HAP-1 (cell line): ENCODE measurements at places on chromosomes 4 and X.
A peak's percentile ranks its signal among the peaks of the same experiment; 100 is the strongest.

- no peak for DNase-seq
These were observed 4.3 kb downstream of the CPLX1 start for GRCh38 chr4:821631-822030.

- DNase-seq, result no peak
These were observed 33.9 kb downstream of the CPLX1 start for GRCh38 chr4:791898-792625.

DNA sequence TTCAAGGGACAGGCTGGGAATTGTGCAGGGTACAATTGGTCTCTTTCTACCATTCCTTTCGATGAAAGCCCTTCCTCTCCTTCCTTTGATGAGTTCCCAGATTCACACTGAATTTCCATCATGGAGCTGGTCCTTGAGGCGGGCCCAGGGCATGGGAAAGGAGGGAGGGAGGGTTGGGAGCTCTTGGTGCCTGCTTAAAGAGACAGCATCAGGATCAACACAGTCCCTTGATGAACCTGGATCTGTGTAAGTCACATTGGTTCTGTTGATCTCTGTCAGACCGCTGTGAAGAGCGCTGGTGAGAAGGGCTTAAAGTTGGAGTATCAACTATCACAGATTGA lies 4.4 kb downstream of the PLP1 start:
- no peak for DNase-seq

GRCh38 chr4:10198365-10198764 lies 81.8 kb upstream of the WDR1 start:
- no peak for DNase-seq

- DNase-seq, result no peak
These were observed 65.8 kb downstream of the ARHGEF6 start for GRCh38 chrX:136714626-136715599.

GRCh38 chrX:17409566-17410290 lies 34.7 kb downstream of the NHS start:
- no peak for DNase-seq

- no peak for DNase-seq
These were observed 47.2 kb upstream of the HS3ST1 start for GRCh38 chr4:11475871-11476270.

GRCh38 chrX:22118161-22118830 lies 86.2 kb downstream of the PHEX start:
- no peak for DNase-seq

DNA sequence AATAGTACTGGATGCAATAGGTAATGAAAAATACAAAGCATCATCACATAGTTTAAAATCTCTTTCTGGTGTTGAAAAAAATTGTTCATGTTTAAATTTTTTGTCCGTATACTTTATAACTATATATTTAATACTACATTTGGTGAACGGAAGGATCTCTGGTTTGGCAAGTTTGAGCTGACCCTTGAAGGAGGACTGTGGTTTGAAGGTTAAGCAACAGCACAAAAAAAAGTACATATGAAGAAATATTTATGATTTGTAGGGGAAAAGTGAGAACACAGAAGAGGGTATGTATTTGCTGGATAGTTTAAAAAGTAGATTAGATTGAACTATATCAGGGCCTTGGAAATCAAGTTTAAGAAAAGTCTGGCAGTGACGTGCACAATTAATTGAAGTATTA lies 13.3 kb downstream of the SRP72 start:
- no peak for DNase-seq

GRCh38 chr4:38366997-38367396 lies 297.0 kb upstream of the KLF3 start:
- no peak for DNase-seq

- DNase-seq, result no peak
These were observed 31.0 kb upstream of the SLC34A2 start for GRCh38 chr4:25624616-25625015.

DNA sequence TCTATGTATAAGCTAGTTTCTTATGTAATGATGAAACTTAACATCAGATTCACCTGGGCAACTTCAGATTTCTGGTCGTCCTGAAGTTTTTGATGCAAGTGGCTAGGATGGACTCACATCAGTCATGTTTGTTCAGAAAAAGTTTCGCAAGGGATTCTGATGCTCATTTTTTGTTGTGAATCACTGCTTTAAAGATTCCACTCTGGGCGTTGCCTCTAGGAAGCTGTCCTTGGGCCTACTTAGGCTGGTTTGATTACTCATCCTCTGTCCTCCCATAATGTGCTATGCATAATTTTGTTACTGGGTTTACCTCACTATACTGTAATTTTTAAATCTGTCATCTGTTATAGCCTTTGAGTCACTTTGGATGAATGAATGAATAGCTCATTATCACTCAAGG lies 30.8 kb downstream of the HERC3 start:
- DNase-seq, result no peak

GRCh38 chr4:168337550-168337940 lies 19.0 kb upstream of the DDX60 start:
- DNase-seq, result no peak

DNA sequence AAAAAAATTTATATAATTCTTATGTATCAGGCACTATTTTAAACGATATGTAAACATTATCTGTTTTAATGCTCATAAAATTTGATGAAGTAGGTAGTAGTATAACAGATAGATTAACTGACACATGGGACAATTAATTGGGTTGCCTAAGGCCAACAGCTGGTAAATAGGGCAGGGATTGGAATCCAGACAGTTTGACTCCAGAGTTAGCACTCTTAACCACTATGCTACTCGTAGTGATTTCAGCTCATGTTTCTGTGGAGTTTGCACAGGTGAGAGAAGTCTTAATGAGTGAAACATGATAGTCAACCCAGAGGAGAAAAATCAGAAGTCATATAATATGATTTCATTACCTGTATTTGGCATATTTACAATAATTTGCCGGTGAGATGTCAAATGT lies 126.0 kb upstream of the WDFY3 start:
- no peak for DNase-seq

DNA sequence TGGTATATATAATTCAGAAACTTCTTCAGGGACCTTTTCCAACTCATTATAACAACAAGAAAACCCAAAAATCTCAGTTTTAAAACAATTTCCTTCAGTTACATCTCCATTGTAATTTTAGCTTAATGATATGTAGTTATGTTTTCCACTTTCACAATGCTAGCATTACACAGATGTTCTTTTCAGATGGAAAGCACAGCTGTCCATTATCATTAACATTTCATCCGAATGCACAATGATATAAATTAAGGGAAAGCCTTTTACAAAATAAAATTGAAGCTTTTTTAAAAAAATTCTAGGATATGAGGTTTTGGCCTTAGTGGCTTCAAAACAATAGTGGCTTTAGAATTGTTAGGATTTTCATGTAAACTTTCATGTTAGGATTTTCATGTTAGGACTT lies 389.2 kb downstream of the ADAM29 start:
- DNase-seq, result no peak

GRCh38 chrX:68789966-68790365 lies 38.9 kb upstream of the EFNB1 start:
- no peak for DNase-seq

- DNase-seq, result no peak
These were observed 18.4 kb upstream of the STK26 start for GRCh38 chrX:132004728-132005127.

DNA sequence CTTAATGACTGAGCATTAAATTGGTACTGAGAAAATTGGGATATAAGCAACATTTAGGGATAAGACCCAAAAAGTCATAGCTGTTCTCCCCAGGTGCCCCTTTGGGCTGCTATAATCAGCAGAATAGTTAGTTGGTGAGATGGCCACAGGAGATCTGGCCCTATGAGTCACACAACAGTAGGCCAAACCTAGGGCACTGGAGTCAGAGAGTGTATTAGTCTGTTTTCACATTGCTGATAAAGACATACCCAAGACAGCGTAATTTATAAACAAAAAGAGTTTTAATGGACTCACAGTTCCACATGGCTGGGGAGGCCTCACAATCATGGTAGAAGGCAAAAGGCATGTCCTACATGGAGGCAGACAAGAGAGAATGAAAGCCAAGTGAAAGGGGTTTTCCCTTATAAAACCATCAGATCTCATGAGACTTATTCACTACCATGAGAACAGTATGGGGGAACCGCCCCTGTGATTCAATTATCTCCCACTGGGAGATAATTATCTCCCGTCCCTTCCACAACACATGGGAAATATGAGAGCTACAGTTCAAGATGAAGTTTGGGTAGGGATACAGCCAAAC lies 338.3 kb upstream of the NR3C2 start:
- DNase-seq, result no peak

DNA sequence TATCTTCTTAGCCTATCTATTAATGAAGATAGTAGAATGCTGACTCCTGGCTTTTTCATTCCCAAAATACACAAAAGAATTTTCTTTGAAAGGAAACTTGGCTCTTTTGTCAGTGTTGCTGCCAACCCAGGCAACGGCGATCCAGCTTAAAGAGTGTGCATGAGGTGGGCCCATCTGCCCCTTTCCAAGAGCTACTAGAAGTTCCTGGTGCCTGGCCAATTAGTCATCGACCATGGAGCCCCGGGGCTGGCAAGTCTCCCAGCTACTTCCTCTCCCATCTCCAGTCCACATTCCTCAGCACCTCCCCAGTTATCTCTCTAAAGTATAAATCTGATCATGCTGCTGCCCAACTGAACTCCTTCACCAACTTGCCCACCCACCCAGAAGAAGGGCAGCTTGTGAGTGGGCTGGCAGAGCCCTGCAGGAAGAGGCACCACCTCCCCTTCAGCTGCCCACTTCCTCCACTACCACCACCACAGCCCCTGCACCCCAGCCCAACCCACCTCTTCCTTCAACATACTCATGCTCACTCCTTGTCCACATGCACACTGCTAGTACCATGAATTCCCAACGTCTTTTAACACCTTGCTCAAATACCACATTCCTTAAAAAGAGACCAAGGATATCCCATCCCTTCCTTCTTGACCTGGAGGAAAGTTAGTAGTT lies 158.2 kb upstream of the MAP3K15 start:
- DNase-seq, result peak; percentile 13

DNA sequence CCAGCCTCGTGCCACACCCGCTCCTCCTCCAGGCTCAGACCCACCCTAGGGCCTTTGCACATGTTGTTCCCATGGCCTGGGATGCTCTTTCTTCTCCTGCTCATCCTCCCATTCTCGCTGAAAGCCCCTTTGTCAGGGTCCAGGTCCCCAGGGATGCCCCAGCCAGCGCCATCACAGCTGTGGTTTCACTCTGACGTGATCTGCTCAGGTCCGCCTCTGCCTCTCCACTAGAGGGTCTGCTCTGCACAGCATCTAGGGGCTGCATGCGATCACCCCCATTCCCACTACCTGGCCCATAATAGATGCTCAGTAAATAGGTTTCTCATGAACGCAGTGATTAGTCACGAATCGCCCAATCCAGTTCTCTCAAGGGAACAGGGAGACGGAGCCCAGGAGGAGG lies 222.5 kb downstream of the AFAP1 start:
- DNase-seq, result no peak

- DNase-seq, result no peak
These were observed 967.2 kb downstream of the TRAM1L1 start for GRCh38 chr4:116118221-116118620.
